ENCODE measurements at places on chromosomes 4 and X.

DNA sequence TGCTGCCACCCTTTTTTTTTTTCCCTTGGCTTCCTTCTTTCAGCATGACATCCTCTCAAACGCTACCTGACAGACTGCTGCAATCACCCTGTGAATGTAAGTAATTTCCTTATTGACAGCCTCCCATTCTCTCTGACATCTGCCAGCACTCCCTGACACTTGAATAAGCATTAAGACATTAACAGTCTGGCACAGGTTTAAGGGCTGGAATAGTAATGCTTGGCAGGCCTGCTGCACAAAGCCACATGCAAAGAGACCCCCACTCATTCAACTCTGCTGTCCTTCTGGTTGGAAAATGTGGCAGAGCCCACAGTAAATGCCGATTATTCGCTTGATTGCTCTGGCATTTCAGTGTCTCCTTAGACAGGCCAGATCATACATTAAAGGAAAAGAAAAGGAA is 28.1 kb upstream of the RASGEF1B start:
- no peak for DNase-seq

- DNase-seq, result no peak
These were observed 648 bp downstream of the SYNPO2 start for GRCh38 chr4:118889312-118889691.

DNA sequence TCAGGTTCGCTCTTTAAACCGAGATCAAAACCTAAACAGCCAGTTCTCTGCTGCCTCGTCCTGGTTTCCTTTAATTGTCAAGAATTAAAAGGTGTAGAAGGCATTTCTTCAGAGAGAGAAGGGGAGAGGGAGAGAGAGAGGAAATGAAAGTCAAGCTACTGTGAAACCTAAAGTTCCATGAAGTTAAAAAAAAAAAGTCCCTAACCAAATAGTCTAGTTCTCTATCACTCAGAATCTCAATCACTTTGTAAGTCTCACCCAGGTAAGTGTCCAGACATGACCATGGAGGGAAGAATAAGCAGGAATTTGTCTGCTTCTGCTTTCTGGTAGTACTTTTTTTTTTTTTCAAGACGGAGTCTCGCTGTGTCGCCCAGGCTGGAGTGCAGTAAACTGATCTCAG is 18.8 kb upstream of the SMIM14 start:
- no peak for DNase-seq

DNA sequence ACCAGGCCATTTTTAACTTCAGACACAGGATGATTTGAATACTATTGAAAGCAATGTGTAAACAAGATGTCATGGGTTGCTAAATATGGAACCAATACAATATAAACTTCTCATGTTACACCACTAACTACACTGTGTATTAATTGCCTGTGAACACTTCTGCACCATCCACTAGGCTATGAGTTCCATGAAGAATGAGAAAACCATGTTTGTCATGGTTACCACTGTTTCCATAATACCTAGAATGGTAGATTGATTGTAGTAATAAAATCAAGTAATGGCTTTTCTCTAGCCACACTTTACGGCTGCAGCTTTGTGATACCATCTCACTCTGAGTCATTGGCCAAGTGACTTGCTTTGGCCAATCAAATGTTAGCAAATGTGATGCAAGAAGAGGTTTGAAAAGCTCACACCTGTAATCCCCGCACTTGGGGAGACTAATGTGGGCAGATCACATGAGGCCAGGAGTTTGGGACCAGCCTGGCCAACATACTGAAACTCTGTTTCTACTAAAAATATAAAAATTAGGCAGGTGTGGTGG is 19.9 kb upstream of the CYBB start:
- DNase-seq, result no peak

- DNase-seq, result no peak
These were observed 29.7 kb downstream of the SEPTIN11 start for GRCh38 chr4:76979236-76979635.

DNA sequence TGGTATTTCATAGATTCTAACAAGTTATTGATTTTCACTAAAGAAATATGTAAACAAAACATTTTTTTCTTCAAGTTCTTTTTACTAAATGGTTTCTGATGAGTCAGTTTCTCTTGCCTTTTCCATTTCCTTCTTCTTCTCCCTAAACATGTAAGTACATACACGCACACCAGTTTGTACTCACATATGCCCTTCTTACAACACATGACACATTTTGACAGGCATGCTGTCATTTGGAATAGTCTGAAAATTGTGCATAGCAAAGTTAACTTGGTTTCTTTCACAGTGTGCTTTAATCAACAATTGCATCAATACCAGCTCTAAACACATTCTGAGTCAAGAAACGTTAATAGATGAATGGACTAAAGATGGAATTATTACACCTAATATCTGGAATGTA is 35.1 kb downstream of the PRSS12 start:
- no peak for DNase-seq

DNA sequence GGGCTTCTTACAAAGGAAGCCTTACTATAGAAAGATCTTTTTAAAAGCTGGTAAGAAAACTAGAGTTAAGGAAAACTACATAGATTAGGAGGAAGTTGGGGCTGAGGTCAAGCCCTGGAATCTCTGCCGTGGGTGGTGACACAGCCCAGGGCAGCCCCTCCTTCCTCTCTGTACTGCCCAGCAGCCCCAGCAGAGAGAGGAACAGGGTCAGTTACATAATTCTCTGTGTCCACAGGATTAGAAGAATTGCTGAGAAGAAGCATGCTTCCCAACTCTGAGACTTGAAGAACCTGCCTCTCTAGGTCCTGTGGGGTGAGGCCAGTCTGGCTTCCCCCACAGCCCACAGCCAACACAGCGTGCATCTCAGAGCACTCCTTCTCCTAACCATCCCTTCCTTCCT is 9.2 kb upstream of the ABLIM2 start:
- DNase-seq, result no peak

DNA sequence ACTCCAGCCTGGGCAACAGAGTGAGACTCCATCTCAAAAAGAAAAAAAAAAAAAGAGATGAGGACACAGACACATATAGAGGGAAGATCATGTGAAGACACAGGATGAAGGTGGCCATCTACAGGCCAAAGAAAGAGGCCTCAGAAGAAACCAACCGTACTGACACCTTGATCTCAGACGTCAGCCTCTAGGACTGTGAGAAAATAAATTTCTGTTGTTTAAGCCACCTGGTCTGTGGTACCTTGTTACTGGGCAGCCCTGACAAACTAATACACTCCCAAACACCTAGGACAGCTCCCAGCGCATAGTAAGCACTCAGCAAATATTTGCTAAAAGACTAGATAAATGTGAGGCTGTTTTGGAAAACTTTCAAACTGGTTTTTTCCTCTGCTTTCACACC is 59.2 kb upstream of the SMIM10 start:
- no peak for DNase-seq

Measured in stimulated activated CD4-positive, alpha-beta T cell treated with anti-CD3 and anti-CD28 coated beads, Interleukin-2, amount 100 ng/mL, for 4 hours (primary cell).